Stimulated activated CD8-positive, alpha-beta memory T cell treated with anti-CD3 and anti-CD28 coated beads, Interleukin-7, amount 100 ng/mL, for 4 hours (primary cell): ENCODE measurements at places on chromosomes 13 and 19.

- DNase-seq: no peak
These were observed 684.7 kb upstream of the SLITRK5 start for GRCh38 chr13:86986448-86986847.

GRCh38 chr19:15142313-15142712 is 35.1 kb downstream of the SYDE1 start:
- no peak for DNase-seq

DNA sequence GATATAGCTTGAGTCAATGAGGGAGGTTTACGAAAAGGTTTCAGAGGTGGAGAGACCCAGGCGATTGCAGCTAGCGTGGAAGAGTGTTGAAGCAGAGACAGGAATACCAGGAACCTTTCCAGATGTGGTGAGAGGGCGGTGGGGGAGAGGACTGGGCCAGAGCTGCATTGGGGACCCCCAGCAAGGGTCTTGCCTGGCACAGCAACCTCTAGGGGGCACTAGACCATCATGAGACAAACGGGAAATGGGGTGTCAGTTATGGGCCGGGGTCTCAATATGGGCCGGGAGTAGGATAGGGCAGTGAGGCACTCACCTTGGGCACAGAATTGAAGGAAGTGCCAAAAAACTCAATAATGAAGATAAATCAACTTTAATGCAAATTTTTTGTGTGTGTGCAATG is 2.1 kb upstream of the LRP3 start:
- no peak for DNase-seq

DNA sequence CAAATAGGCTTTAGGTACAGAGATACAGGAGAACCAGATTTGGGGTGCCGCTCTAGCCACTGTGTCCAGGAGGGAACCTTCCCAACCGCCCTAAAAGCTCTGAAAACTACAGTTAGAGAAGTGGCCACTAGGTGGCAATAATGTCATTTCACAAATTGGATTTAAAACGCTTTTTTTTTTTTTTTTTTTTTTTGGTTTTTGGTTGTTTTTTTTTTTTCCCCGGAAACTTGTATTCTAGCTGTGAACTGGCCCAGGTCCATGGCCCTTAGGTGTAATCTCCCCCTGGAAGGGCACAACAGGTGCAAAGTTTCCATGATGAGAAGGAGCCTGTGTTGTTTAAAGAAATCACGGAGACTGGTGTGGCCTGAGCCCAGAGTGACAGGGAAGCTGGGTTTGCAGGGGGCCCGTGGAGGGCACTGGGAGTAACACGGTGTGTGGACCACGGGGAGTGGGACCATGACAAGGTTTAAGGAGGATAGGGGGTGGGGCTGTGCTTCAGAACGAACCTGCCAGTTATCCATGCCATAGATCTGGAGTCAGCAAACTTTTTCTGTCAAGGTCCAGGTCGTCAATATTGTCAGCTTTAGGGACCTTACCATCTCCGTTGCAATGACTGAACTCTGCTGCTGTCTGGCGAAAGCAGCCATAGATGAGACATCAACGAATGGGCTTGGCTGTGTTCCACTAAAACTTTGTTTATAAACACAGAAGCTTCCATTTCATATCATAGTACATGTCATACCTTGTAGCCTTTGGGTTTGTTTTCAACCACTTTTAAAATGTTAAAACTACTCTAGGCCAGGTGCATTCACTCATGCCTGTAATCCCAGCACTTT is 10.1 kb downstream of the OR1I1 start:
- no peak for DNase-seq

GRCh38 chr19:18013210-18014111 is 5.5 kb downstream of the ARRDC2 start:
- no peak for DNase-seq

- DNase-seq: no peak
These were observed 696 bp downstream of the ZNF460 start for GRCh38 chr19:57280962-57281400.

GRCh38 chr19:9060564-9061340 is 26.1 kb upstream of the OR1M1 start:
- DNase-seq: no peak

- no peak for DNase-seq
These were observed at the start of gene KMT2B for GRCh38 chr19:35717665-35718344. KMT2B (plus strand) TSS chr19:35718003; CDS start chr19:35718019, 16 bp downstream.

DNA sequence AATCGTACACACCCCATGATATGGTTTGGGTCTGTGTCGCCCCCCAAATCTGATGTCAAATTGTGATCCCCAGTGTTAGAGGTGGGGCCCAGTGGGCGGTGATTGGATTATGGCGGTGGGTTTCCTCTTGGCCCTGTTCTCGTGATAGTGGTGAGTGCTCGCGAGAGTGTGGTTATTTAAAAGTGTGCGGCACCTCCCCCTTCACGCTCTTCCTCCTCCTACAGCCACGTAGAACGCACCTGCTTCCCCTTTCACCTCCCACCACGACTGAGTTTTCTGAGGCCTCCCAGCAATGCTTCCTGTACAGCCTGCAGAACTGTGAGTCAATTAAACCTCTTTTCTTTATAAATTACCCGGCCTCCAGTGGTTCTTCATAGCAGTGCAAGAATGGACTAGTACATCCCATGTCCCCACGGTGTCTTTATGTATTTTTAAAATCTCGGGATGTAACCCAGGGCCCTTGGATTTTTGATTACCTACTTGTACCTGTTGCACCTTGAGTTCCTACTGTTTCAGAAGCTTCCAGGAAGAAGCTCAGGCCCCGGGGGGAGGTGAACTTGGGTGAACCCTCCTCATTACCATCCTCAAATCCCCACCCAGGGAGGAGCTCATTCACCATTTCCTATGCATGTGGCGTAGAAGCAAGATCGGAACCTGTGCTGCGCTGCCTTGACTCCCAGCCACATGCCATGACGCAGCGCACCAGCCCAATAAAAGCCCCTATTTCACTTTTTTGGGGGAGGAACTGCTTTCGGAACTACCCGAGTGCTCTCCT is 52.4 kb downstream of the TEX29 start:
- no peak for DNase-seq
